Psoas muscle (tissue), 8 donors: ENCODE measurements at places on chromosomes 1 and 21. TPM values are rescaled to one million over a fixed set of nuclear protein-coding genes. Genes with fewer than 3 reads are reported as not detected.

Gene KCNJ9
- not detected for total RNA-seq

Gene BNIPL
- total RNA-seq = 0.06 TPM

Gene FABP3
- 666 TPM for total RNA-seq

DNA sequence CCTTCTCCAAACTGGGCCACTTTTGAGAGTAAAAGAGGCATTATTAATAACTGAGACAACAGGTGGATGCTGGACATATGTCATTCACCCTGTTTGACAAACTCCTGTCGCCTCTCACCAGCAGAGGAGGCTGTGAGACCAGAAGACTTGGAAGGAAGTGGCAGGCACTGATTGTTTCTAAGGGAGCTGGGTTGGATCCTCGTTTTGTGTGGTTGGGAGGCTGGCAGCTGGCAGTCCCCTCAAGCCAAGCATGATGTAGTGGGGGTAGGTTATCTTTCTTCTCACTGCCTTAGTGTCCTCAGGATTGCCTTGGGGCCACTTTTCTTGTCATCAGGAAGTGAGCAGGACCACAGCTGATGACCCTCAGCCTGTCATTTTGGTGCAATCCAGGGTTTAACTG lies 86.5 kb upstream of the KCNJ15 start:
- no peak for DNase-seq

DNA sequence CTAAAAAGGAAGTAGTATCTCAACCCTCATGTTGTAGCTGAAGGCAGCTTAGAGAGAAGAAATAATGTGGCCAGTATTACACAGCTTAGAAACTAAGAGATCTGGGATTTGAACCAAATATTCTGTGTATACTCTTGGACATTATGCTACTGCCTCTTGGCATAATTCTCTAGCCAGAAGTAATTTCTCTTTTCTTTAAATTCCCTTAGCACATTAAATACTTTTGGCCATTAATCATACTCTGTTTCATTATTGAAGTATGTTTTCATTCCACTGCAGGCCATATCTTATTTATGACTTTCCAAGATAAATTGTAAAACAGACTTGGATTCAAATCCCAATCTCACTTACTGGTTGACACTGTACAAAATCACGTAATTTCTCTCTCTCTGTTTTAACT lies 181.3 kb upstream of the SPAG17 start:
- no peak for DNase-seq
